ENCODE measurements at places on chromosomes 5 and 9. TPM values are rescaled to one million over a fixed set of nuclear protein-coding genes. Genes with fewer than 3 reads are reported as not detected.

JMY gene
- 12.6 TPM for total RNA-seq

AIF1L gene
- 1.4 TPM for total RNA-seq

MTX3 gene
- total RNA-seq = 21.0 TPM

CCDC180 gene
- 1.2 TPM for total RNA-seq

OR1Q1 gene
- not detected for total RNA-seq

GBA2 gene
- total RNA-seq = 12.2 TPM

ABCA2 gene
- 33.5 TPM for total RNA-seq

LAMC3 gene
- 1.0 TPM for total RNA-seq

ACSL6 gene
- 0.07 TPM for total RNA-seq

INSL4 gene
- not detected for total RNA-seq

SLC6A19 gene
- not detected for total RNA-seq

SYK gene
- total RNA-seq = not detected

DDX46 gene
- 41.8 TPM for total RNA-seq

AFAP1L1 gene
- 1.4 TPM for total RNA-seq

S100Z gene
- total RNA-seq = 0.47 TPM

TBC1D2 gene
- total RNA-seq = 93.4 TPM

PCDHGB4 gene
- 0.07 TPM for total RNA-seq

PCDHGA8 gene
- 0.31 TPM for total RNA-seq

GALNT12 gene
- total RNA-seq = 5.4 TPM

ANKRD34B gene
- not detected for total RNA-seq

AK8 gene
- total RNA-seq = 0.43 TPM

FGF10 gene
- 0.16 TPM for total RNA-seq

SLC12A7 gene
- 10.2 TPM for total RNA-seq

NDUFS4 gene
- total RNA-seq = 273 TPM

CDH12 gene
- total RNA-seq = 2.2 TPM

TICAM2 gene
- 11.1 TPM for total RNA-seq

IL13 gene
- not detected for total RNA-seq

UBE2D2 gene
- total RNA-seq = 120 TPM

MAMDC2 gene
- total RNA-seq = 4.2 TPM

TMEM215 gene
- total RNA-seq = not detected

NEURL1B gene
- 7.2 TPM for total RNA-seq

DMRT2 gene
- total RNA-seq = not detected

VCAN gene
- 31.7 TPM for total RNA-seq

KLF4 gene
- total RNA-seq = 5.4 TPM

NDOR1 gene
- 25.5 TPM for total RNA-seq

SPINK7 gene
- total RNA-seq = not detected

CXCL14 gene
- not detected for total RNA-seq

PCDHB11 gene
- 2.0 TPM for total RNA-seq

CARTPT gene
- total RNA-seq = not detected

RANBP17 gene
- total RNA-seq = not detected

ARSI gene
- 5.0 TPM for total RNA-seq

TRPM3 gene
- total RNA-seq = 0.09 TPM

PLPP7 gene
- 1.0 TPM for total RNA-seq

PBX3 gene
- 74.5 TPM for total RNA-seq

BTNL8 gene
- total RNA-seq = 0.71 TPM

IFNA21 gene
- total RNA-seq = not detected

CHSY3 gene
- 2.4 TPM for total RNA-seq

TSSK1B gene
- total RNA-seq = not detected

BTNL3 gene
- total RNA-seq = not detected

MARCOL gene
- total RNA-seq = not detected

PCDHGA9 gene
- 2.8 TPM for total RNA-seq

CAMLG gene
- total RNA-seq = 45.5 TPM

GRXCR2 gene
- total RNA-seq = not detected

GGTA1 gene
- total RNA-seq = not detected

DMRT3 gene
- total RNA-seq = 0.24 TPM

RGS7BP gene
- total RNA-seq = not detected

NPR2 gene
- 2.1 TPM for total RNA-seq
